Adipocyte (in vitro differentiated cells): ENCODE measurements at places on chromosomes 1 and 21.

DNA sequence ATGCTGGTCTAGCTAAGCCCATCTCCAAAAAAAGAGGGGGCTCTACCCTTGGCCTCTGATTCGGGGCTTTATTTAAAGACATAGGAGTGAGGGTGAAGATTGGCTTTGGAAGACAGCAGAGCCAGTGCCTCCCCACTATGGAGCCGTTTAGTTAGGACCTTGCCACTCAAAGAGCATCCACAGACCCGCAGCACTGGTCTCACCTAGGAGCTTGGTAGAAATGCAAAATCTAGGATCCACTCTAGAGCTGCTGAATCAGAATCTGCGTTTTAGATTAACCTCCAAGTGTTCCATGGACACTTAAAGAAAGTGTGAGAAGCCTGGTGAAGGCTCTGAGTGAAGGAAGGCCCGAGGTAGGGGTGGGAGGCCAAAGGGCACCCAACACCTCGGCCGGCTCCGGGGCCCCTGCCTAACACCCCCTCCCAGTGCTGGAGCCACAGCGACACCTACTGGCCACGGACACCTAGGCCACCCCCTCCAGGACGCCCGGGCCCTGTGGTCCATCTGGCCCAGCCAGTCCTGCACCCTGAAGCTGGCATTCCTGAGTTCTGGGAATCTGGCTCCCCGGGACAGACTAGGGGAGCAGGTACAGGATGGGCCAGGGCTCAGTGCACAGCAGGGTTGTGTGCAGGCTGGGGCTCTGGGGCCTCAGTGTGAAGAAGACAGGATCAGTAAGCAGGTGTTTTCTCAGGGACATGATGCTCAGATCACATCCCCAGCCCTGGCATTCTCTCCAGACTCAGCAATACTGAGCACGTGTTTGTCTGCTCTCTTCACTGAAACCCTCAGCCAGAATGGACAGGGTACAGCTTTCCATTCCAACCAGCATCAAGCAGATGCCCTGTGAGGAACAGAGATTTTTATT is 79.2 kb downstream of the TMEM53 start:
- peak; percentile 88 for DNase-seq

- no peak for DNase-seq
Observed at GRCh38 chr1:193437785-193438184, 251.4 kb upstream of the B3GALT2 start.

GRCh38 chr1:219385787-219386427 is 212.2 kb downstream of the LYPLAL1 start:
- DNase-seq: peak; percentile 56

DNA sequence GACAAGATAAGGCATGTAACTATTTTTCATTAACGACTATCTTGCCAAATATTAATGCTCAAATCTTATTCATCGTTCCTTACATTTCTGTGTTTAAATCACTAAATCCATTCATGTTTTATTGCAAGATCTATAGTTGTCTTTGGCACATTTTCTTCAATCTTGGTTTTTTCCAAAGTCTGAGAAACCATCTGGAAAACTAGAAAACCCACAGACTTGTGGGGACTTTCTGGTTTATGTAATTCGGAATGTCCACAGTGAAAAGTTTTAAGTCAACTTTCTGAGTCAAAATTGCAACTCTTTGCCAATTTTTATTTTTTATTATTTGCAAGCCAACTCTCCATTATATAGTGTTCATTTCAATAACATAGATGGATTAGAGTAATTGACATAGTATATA is 520.8 kb upstream of the ADAMTS5 start:
- no peak for DNase-seq

DNA sequence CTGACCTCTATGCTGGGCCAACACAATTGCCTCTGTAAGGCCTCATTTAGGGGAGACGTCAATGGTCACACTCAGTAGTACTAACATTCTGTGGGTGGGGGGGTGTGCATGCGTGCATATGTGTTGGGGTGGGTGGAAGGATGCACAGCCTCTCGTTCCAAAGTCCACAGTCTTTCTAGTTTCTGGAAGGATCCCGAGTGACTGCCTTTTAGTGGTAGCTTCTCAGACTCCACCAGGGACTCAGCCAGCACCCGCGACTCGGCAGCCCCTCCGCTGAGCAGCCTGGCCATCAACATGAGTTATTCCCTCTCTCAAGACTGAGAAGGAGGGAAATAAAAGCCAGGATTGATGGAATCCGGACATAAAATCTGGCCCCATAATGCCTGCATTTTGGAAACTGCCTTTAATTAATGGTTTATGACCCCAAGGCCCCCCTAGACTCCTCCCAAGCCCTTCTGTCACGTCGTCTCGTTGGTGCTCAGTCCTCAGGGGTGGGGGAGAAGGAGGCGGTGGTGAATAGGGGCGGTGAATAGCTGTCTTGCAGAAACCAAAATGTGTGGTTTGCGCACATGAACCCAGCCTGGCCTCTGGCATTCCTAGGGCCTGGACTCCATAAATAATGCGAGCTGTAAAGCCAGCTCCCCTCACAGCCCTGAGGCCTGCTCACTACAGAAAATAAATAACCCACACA is 65.1 kb upstream of the TMEM51 start:
- no peak for DNase-seq

DNA sequence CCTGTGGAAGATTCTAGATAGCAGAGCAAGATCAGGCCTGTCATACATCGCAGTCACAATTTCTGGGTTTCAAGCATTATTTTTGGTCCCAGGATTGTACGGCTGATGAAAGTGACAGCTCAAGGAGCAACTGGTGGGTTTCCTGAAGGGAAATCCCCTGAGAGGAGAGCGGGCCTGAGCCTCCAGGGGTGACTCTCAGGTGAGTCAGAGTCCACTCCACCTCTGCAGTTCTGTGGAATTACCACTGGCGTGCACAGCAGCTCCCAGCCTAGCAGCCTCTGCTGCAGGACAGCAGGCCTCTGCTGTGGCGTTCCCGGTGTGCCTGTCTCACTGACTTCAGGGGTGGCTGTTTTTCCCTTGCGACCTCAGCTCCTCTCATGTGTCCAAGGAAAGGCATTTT is 24.4 kb downstream of the SLC66A1 start:
- no peak for DNase-seq

- DNase-seq: no peak
Observed at GRCh38 chr1:200411406-200412257, 1.8 kb upstream of the ZNF281 start.

DNA sequence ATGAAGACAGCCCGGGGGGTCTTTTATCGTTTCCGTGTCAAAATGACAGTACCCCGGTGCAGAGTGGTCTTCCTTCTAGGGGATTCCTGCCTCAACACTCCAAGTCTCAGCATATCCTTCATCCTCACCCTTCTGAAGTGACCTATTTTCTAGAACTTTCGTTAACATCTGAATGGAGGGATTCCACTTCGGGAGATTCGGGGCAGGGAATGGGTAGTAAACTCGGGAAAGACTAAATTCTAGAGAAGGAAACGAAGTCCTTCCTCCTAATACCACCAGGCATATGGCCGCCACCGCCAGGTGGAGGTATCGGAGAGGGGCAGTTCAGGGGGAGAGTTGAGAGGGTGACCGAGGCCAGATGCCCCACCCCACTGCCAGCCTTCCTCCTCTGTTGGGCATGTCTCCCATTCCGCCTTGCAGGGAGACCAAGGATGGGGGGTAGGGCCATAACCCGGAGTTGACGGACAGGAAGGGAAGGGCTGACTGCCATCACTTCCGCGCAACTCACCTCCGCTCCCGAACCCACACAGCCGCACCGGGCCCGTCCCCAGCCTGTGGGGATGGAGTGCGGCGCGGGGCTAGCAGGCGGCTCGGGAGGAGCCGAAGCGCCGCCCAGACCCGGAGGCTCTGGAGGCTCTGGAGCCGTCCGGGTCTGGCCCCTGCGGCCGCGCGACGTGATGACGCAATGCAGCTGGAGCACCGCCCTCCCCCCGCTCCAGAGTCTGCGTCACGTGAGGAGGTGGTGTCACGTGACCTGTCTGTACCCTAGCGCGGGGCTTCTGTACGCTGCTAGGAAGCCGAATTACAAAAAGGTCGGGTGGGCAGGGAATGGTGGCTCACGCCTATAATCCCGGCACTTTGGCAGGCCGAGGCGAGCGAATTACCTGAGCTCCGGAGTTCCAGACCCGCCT is at the start of gene KLHL12:
Gene KLHL12, minus strand, starts transcription at position 654 of the 911 bp plus-strand sequence. CDS start 2,072 bp downstream, outside the sequence.
- peak; percentile 99 for DNase-seq
